Cardiac septum (tissue), 1 donor: ENCODE measurements at places on chromosomes 3 and 15. TPM values are rescaled to one million over a fixed set of nuclear protein-coding genes. Genes with fewer than 3 reads are reported as not detected.

GRCh38 chr3:149224736-149225594 is 3.3 kb upstream of the CP start:
- DNase-seq = no peak

DNA sequence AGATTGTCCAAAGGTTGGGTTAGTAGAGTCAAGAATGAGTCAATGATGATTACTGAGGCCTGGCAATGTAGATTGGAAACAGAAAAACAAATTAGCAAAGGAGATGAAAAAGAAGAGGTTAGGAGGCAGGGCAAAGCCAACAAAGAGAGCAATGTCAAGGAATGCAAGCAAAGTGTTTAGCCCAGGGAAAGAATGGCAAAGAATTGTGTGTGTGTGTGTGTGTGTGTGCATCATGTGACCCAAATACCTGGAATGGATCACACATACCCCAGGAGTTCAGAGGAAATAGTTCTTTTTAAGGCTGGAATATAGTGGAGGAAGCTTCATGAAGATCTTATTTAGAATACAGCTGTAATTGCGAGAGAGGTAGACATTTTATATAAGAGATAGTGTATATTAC is 831.7 kb upstream of the ARPP21 start:
- no peak for DNase-seq

DNA sequence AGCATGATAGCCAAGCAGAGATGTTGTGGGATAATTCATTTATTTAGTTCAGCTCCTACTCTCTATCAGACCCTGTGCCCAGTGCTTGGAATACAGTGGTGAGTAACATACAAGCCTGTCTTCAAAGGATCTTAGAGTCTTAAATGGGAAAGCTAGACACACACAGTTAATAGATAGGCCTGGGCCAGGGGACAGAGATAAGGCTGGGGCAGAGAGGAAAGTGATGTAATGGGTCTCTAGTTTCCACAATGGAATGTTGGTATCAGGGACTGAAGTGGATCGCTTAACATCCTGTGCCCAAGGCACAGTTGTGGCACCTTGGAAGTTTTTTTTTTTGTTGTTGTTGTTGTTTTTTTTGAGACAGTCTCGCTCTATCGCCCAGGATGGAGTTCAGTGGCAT is 79.9 kb upstream of the POLG start:
- DNase-seq = no peak

DNA sequence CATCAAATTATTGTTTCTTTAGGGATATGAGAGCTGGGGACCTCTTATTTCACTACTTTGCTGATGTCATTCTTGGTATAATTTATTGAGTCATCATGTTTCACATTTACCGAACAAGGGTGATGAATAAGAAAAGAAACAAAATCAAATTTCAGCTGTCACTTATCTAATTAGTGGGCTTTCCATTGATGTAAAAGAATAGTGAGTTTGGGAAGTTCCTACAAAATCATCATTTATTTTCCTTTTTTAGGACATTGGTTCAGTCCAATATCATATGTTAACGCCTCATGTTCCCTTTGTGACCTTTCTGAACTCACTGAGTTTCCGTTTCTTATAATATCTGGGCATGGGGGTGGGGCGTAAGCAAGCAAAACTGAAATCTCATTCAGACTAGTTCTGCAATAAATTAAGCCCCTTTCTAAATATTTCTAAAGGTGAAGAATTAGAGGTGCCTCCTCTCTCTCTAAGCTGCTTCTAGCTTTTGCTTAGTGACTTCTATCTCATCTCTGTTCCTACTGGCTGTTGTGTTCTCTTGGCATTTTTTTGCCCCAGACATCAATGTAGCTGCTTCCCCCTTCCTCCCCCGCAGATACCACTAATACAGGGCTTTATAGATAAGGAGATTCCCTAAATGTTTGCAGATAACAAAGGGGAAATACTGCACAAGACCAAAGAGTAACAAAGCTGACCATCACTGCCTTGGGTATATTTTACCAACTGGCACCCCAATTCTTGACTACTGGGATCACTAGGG is 238.0 kb upstream of the CTNNB1 start:
- no peak for DNase-seq

GRCh38 chr3:172194702-172195406 is 155.5 kb downstream of the FNDC3B start:
- no peak for DNase-seq

The MKRN3 gene
- total RNA-seq = 0.32 TPM

GRCh38 chr3:42819351-42819965 is 10.2 kb downstream of the ACKR2 start:
- DNase-seq = no peak

The CRYGS gene
- 1.8 TPM for total RNA-seq

- no peak for DNase-seq
These were observed 67.3 kb upstream of the GLCE start for GRCh38 chr15:69093127-69093526.

DNA sequence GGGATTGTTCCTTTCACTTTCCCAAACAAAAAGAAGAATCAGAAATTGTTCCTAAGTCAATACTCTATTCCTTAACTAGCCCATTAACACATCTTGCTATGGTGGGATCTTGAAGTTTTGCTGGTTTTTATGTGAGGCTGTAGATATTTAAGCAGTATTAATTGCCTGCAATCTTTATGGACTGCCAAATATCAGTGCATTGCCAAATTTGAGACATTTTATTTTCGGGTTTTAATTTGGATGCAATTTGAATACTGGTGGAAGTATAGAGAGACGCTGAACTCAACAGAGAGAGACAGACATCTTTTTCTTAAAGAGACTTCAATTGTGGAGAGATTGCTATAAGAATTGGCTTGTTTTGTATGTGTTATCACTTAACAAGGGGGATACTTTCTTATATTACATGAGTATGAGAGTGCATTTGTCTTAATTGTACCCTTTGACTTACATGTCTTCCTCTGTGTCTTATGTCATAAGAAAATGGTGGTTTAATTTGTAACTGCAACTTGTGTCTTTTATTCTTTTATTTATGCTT is 10.0 kb downstream of the CADM2 start:
- no peak for DNase-seq

GRCh38 chr15:36373550-36373949 is 205.9 kb upstream of the CDIN1 start:
- DNase-seq = no peak

The TMEM266 gene
- total RNA-seq = not detected

GRCh38 chr3:187084126-187084525 is 55.2 kb downstream of the RPL39L start:
- no peak for DNase-seq

- no peak for DNase-seq
These were observed 1.5 kb downstream of the CTDSPL start for GRCh38 chr3:37862903-37863815.

The DLL4 gene
- 11.5 TPM for total RNA-seq

DNA sequence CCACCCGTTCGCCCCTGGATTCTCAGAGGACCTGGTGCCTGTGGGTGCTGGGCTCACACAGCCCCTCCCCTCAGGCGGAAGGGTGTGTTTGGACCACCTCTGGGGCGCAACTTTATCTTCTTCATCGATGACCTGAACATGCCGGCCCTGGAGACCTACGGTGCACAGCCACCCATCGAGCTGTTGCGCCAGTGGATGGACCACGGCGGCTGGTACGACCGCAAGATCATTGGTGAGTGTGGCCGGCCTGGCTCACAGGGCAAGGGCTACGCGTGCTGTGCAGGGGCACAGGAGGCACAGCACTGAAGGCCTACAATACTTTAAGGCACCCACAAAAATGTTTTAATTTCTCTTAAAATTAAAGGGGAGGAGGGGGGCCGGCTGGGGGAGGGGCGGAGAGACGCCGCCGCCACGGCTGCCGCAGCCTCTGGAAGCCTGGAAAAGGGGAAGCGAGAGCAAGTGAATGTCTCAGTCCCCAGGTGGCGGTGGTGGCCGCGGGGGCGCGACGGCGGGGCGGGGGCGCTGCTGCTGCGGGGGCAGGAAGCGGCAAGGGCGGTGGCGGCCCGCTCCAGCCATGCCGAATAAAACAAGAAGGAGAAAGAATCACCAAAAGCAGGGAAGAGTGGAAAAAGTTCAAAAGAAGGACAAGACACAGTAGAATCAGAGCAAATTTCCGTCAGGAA is 56.8 kb downstream of the DNAH1 start:
- no peak for DNase-seq

GRCh38 chr3:29293421-29293820 is 12.6 kb downstream of the RBMS3 start:
- no peak for DNase-seq

The EPHB1 gene
- total RNA-seq = 1.1 TPM

- DNase-seq = no peak
These were observed 75.0 kb upstream of the MBNL1 start for GRCh38 chr3:152193673-152194267.

- no peak for DNase-seq
These were observed 14.8 kb upstream of the TMOD3 start for GRCh38 chr15:51814606-51815005.

DNA sequence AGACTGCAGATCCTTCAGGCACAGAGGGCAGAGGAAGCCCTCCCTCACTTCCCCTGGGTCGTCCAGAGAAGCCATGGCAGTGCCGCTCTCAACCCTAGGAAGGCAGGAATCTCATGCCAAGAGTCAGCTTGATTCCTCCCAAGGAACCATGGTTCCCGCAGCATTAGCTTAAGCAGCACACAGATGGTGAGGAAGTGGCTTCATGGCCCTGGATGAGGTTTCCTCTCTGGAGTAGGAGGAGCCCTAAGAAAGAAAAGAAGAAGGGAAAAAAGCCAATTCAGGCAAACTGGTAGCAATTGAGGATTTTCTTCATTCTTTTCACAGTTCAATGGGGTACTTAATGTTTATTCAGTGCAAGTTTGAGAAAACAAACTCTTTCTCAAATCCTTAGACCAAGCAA is 2.9 kb downstream of the RBSN start:
- no peak for DNase-seq

DNA sequence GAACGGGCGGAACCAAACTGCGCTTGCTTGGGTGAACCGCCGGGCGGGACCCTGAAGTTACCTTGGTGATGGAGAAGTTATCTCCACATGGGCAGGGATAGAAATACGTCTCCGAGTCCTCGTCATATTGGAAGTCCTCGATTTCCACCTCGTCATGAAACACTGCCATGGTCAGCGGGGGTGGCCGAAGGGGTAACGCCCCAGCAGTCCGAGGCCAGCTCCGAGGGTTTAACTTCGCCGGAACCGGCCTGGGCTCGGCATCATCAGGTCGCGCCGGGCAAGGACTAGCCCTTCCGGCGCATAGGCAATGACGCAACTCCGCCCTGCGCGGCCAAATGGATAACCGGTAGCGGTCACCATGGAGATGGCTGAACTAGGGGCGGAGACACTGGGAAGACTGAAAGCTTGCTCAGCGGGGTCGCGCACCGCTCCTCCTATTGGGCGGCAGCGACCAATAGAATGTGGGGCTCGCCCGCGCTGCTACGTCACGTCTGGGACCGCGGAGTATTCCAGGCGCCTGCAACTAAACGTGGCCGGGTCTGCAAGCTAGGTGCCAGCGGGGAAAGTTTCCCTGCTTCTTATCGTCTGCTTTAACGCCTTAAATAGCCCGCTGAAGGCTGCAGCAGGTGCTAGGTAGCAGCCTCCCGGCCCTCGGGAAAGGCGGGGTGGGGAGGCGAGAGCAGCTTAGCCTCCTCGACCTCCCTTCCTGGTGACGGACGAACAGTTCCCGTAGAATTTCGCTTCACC is at the start of the genes DPH3 and OXNAD1:
TSS of gene DPH3 (minus strand) at position 236 of the 747 bp plus-strand sequence. CDS start at position 169, 67 bp downstream.
TSS of gene OXNAD1 (plus strand) at position 505 of the 747 bp plus-strand sequence. CDS start 5,741 bp downstream, outside the sequence.
- peak; percentile 99 for DNase-seq

DNA sequence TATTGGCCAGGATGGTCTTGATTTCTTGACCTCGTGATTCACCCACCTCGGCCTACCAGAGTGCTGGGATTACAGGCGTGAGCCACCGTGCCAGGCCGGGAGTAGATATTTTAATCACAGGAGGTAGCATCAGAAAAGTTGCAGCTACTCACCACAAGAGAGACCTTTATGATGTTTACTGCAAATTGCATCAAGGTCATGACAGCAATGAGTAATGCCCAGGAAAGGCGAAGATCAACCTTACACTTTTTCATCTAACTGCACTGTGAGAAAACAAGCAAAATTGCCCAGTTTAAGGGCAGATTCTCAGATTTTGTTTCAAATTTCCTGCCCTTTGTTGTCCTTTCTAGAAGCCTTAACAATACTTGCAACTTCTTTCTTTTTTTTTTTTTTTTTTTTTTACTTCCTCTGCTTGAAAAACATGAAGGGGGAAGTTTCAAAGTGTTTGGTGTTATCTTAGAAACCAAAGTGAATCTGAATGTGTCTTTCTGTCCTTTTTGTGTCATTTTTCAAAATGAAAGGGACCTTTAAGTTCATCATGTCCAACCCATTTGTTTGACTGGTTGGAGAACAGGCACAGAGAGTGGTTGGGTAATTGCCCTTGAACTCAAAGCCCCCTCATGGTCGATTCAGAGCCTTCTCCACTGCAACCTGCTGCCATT is 25.0 kb downstream of the TGFBR2 start:
- no peak for DNase-seq

DNA sequence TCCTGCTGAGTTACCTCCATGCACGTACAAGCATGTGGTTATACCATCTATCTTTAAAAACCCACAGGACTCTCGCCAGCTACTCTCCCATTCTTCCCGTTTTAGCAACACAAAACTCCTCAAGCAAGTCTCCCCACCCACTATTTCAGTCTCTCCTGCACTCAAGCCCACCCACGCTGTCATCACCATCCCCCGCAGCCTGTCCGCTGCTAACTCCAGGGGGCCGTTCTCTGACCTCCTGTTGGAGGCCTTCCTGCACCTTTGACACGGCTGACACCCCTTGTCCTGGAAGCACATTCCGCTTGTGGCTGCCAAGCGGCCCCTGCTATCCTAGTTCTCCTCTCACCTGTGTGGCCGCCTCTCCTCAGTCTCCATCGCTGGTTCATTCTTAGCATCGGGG is 7.5 kb upstream of the PCSK6 start:
- DNase-seq = peak; percentile 68

DNA sequence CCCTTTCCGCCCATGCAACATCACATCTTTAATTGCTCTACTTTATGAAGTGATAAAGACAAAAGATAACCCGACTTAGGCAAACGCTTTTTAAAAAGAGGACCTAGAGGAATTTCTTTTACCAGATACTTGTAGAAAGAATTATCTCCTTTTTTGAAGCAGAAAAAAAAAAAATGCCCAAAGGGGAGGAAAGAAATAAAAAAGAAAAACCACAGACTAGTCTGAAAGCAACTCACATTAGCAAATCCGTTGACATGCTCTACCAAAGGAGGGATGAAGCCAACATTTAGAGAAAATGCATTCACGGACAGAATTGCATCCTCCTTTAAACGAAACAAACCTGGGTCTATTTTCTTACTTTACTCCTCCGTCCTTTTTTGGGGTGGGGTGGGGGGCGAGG is 213.6 kb downstream of the MEIS2 start:
- DNase-seq = no peak

GRCh38 chr3:125644036-125645005 is 49.0 kb upstream of the OSBPL11 start:
- no peak for DNase-seq

- DNase-seq = no peak
These were observed 174.4 kb upstream of the LPP start for GRCh38 chr3:187979564-187979963.

DNA sequence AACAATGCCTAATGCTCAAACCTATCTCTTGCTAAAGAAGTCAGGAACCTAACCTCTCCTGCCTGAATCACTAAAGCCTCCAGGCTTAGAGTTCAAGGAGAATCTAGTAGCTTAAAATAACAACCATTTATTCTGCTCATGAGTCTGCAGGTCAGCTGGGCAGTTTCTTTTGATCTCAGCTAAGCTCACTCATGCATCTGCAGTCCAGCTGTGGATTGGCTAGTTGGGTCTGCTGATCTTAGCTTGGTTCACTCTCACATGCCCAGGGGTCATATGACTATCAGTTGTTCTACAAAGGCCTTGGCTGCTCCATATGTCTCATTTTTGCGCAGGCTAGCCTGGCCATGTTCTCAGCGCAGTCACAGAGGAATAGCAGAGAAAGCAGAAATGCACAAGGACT is 109.2 kb upstream of the STT3B start:
- DNase-seq = no peak

- no peak for DNase-seq
These were observed 11.4 kb upstream of the STAB1 start for GRCh38 chr3:52483577-52484381.
